Anterior cingulate cortex (tissue), 58 donors: ENCODE measurements at places on chromosomes 7 and 10.

DNA sequence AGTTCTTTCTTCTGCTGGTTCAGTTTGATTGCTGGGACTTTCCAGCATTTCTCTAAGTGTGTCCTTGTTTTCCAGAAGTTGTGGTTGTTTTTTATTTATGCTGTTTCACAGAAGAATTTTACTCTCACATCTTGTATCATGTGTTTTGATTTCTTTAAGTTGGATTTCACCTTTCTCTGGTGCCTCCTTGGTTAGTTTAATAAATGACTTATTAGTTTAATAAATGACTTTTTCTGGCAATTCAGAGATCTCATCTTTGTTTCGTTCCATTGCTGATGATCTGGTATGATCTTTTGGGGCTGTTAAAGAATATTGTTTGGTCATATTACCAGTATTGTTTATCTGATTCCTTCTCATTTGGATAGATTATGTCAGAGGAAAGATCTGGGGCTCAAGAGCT is 59.8 kb upstream of the CYP2C9 start:
- DNase-seq: no peak

DNA sequence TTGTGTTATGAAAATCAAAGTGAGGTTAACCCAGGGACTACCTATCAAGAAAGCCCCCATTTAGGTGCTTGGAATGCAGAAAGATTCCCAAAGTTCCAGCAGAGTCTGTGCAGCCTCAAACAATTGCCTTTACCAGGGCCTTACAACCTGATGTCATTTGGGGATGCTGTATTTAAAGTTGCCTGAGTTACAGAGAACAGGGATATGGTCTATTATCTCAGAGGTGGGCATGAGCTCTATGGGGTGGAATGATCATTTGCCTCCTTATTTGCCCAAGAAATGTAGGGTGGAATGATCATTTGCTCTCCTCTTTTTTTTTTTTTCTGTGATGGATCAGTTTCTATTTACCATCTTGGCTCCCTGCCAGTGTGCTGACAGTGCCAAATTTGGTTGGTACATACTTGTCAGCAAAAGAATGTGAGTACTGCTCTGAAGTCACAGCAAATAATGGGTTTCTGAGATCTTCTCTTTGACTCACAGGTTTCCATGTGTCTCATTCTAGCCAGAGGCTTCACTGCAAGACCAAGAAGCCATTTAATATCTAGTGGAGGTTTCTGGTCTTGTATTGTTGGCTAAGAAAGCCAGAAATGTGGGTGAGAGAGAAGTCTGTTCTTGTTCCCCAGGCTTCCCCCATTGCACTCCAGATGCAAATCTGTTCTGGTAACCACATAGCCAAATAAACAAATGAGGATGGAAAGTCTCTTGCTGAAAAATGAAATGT is 45.5 kb upstream of the ZNRF2 start:
- no peak for DNase-seq

GRCh38 chr10:3542185-3542611 is 242.8 kb downstream of the KLF6 start:
- no peak for DNase-seq

GRCh38 chr7:20402747-20403230 is 72.1 kb downstream of the ITGB8 start:
- DNase-seq: no peak

- no peak for DNase-seq
Observed at GRCh38 chr10:69090685-69091084, 2.8 kb downstream of the SRGN start.

DNA sequence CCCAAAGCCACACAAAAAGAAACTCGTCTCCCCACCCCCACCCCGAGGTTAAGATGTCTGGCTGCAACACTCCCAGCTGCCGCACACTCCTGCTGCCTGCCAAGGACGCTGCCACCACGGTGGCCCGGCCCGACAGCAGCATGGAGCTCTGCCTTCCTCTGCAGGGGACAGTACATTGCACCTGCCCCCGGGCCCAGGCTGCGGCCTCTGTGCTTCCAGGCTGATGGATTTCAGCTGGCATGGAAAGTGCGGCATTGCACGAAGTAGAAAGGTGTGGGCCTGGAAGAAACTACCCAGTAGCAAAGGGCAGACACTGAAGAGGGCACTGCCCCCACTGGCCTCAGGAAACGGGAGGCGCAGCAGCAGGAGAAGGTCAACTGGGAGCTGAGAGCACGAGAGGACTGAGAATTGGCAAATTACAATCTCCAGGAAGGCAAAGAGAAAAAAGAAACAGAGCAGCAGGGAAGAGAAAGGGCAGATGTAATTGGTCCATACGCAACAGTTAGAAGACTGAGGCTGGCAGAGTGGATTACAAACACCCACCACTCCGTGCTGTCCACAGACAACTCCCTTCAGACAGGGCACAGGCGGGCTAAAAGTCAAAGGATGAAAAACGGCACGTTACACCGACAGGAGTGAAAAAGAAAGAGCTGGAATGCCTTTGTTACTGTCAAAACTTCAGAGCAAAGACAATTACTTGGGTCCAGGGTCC is 117.1 kb upstream of the DIP2C start:
- DNase-seq: no peak

DNA sequence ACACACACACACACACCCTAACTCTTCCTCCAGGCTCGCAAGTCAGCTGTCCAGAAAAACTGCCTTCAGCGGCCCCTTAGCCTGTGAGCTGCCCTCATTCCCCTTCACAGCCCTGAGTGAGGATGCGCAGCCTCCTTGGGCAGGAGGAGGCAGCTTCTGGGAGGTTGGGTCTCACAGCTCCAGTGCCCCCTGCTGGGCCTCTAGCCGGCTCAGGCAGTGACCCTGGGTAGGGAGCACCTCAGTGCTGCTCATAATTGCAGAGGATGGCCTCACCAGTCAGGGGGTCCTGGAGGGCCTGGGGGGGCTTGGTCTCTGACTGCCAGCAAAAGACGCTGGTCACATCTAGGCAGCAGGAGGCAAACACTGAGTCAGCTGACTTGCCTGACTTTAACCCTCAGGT is 43.7 kb downstream of the ZNF273 start:
- no peak for DNase-seq

DNA sequence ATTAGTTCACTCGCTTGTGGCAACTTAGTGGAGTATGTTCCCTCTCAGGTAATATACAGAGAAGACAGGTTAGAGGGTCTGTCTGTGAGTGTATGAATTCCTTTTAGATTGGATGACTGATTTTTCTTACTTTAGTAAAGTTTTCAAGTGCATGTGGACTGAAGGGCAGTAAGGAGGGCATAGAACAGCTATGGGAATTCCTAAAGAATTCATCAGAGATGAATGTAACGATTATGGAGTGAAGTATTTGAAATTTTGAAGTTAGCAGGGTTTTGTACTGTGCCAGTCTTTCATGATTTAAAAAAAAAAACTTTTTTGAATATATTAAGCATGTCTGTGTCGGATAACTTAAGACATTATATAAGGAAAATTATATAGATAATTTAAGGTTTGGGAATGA is 15.5 kb downstream of the MAPK8 start:
- DNase-seq: no peak

- no peak for DNase-seq
Observed at GRCh38 chr10:69070951-69071350, 17.0 kb upstream of the SRGN start.

DNA sequence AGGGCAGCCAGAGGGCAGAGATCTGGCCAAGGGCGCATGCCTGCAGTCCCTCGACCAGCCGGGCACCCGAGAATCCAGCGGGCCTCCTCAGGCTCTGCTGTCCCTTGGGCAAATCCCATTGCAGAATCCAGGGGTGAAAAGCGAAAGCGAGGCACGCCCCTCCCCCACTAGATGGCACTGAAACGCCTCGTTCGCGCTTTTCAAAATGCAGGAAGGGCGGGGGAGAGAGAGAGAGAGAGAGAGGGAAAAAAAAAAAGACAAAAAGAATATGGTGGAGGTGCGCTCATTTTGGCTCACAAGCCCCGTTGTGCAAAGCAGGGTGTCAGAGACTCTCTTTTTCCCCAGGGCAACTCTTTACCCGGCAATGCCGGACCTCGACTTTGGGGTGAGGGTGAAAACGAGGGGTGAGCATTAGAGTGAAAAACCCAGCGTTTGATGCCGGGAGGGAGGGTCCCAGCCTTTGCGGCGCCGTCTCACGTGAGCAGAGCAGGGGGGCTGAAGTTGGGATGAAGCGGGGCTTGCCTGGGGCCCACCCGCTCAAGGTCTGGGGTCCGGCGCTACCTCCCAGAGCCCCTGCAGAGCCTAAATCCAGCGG is 2.5 kb upstream of the TMEM178B start:
- peak; percentile 64 for DNase-seq

DNA sequence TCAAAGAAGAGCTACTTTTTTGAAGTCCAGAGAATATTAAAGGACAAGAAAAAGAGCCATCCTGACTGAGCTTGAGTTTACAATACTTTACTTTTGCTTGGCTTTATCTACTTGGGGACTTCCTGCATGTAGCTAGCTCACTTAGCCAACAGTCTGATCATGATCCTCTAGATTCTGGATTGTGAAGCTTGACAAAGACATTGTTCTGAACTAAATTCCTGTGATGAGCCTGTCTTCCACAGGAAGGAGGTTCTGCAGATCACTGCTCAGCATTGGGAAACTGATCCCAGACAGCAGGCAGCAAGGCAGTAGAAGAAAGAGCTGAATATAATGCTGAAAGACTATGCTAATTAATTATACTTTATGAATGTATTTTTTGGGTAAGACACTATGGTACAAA is 296.4 kb downstream of the DGKB start:
- DNase-seq: no peak

GRCh38 chr7:15584575-15584974 is 22.8 kb upstream of the AGMO start:
- no peak for DNase-seq

- peak; percentile 69 for DNase-seq
Observed at GRCh38 chr7:8190119-8190895, 71.7 kb downstream of the ICA1 start.

DNA sequence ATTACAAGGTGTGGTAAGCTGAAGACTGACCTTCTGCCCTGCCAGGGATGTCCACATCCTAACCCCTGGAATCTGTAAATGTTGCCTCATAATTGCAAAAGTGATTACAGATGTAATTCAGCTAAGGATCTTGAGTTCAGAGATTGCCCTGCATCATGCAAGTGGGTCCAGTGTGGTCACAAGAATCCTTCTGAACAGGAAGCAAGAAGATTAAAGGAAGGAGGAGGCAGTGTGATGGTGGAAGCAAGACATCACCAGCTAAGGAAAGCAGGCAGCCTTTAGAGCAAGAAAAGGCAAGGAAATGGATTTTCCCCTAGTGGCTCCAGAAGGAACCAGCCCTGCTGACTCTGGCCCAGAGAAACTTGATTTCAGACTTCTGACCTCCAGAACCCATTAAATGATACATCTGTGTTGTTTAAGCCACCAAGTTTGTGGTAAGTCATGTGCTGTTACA is 78.1 kb downstream of the USP6NL start:
- no peak for DNase-seq
